ENCODE measurements at places on chromosomes 4 and X.

DNA sequence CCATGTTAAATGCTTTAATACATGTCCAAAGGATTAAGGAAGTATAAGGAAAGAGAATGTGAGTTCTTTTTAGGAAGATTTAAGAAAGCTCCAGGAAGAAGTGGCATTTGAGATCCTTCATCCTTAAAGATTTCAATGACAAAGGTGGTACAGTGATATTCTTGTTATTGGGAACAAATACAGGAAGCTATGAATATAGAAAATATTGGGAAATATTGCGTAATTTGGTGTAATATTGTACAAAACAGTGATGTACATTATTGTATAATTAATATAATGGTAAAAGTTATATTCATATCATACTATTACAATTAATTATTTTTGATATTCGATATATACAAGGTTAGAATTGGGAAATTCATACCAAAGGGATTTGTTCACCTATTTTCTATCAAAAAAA lies 937.9 kb downstream of the CCSER1 start:
- DNase-seq = no peak

GRCh38 chrX:48003367-48003757 lies 427 bp downstream of the ZNF182 start:
- no peak for DNase-seq

GRCh38 chr4:45944000-45944399 lies 179.9 kb downstream of the GABRG1 start:
- peak; percentile 3 for DNase-seq

DNA sequence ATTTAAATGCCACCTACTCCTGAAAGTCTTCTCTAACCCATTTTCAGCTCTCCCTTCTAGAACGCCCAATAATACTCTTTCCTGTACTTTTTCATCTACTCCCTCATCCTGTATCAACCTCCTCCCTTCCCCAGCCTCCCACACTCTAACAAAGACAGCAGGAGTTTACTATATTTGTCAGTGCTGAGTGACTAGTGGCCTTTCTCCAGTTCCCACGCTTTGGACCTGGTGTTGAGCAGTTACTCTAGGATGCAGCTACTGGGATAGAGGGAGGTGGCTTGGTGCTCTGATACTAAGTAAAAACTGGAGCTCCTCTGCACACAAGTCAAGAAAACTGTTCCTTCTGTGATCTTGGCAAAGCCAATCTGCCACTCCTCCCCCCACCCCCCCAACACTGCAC lies 36.1 kb upstream of the KLHL13 start:
- no peak for DNase-seq

DNA sequence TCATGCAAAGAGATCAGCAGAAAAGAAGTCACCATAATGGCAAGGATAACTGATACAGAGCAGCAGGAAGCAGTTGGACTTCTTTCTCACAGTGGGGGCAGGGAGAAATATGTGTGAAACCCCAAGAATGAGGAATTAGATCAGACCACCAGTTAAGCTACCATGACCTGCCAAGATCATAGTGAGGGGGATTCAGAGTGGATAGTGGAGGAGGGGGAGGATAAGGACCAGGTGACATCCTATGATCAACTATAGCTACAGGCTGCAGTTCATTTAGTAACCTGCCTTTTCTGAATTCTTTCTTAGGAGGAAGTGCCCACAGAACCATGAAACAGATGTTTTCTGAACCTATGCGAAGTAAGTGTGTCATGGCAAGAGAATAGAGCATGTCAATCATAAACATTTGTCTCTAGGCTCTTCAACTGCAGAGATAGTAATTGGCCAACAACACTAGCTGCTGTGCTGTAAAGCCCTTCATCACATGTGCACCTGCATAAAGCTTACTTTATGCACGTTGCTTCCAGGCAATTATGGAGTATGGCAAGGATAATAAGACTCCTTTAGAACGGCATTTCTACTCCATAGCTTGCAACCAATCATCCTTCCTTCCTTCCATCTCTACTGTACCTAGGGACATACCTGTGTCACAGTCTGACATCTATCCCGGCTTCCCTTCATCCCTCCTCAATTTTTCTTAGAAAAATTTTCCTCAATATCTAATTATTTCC lies 329.7 kb downstream of the EPHA5 start:
- no peak for DNase-seq

DNA sequence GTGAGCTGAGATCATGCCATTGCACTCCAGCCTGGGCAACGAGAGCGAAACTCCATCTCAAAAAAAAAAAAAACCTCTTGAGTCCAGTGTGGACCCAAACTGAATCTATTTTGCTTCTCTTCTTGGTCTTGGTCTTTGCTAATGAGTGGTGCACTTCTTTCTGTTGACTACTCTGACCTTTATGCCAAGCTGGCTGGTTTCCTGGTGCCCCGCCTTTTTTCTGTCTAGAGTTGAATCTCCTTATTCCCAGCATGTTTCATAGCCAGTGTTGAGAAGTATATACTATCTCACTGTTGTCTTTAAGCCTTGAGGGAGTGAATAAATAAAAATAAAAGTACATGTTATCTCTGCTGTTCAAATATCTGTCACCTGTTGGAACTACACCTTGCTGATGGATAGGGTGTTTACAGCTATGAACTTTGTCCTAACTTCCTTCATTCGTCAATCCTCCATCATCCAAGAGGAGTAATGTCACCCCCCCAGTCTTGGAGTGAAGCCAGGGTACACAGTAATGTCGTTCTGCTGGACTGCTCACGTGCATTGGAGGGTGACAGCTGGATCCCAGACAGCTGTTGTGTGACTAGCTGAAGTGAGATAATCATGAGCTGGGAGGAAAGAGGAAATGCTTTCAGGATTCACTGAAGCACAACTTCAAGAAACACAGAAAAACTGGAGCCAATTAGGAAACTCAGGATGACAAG lies 99.3 kb upstream of the PRKG2 start:
- DNase-seq = no peak

DNA sequence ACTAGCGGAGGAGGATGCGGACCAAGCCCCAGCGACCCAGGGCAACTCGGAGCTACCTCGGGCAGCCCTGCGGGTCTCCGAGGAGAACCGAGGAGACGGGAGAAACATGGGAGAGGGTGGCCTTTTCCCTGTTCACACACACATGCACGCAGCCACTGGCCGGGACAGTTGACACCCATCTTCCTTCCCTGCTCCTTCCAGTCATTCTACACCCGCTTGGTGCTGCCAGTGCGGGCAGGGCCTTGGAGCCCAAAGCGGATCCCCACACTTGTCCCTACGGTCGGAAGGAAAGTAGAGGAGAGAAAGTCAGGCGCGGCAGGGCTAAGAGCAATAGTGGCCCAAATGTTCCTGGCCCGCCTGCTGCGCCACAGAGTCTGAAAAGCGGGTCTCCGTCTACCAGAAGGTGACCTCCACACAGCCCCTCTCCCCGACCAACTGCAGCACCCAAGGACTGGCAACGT lies 1.1 kb upstream of the PPP3CA start:
- no peak for DNase-seq

DNA sequence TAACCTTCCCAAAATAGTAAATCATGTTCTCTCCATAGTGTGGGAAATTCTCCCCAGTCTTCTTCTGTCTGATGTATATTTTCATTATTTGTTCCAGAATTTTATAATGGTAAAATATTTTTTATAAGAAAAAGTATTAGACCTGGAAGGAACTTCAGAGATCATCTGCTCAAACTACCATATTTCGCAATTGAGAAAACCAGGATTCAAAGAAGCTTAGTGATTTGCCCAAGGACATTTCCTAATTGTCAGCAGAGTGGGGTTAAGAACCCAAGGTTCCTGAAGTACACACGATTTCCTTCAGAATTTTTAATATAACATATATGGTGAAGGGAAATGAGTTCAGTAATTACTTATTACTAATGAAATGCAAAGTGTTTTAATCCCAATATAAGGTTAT lies 24.1 kb downstream of the OCIAD1 start:
- no peak for DNase-seq

GRCh38 chr4:40829586-40829985 lies 79.8 kb downstream of the NSUN7 start:
- DNase-seq = no peak

GRCh38 chrX:130120746-130121504 lies 10.6 kb upstream of the ELF4 start:
- peak; percentile 70 for DNase-seq

GRCh38 chr4:80075995-80076675 lies 3.1 kb upstream of the ANTXR2 start:
- DNase-seq = no peak

- no peak for DNase-seq
These were observed 16.9 kb downstream of the WDR1 start for GRCh38 chr4:10099499-10100325.

GRCh38 chr4:95061220-95061619 lies 303.5 kb downstream of the BMPR1B start:
- no peak for DNase-seq
